ENCODE measurements at places on chromosomes 6 and 20.

- DNase-seq = peak; percentile 93
Measured at GRCh38 chr6:30615219-30615957, 1.7 kb downstream of the PPP1R10 start.

- peak; percentile 29 for DNase-seq
Measured at GRCh38 chr6:96794980-96795379, 42.3 kb downstream of the GPR63 start.

GRCh38 chr20:17605131-17605660, 35.3 kb downstream of the DSTN start:
- DNase-seq = no peak

GRCh38 chr6:104182811-104183210, 676.9 kb downstream of the HACE1 start:
- peak; percentile 16 for DNase-seq

DNA sequence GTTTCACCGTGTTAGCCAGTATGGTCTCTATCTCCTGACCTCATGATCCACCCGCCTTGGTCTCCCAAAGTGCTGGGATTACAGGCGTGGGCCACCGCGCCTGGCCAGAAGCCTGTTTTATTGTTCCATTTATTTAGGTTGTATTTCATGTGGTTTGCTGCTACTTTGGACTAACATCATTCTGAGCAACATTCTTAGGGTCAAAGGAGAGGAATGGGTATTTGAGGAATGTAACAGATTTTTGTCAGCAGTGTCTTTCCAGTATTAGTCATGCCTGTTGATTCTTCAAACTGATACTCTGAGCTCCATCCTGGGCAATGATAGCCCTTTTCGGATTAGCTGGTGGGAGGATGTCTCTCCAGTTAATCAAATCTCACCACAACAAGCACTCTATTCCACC, 213.0 kb upstream of the CITED2 start:
- DNase-seq = peak; percentile 98

DNA sequence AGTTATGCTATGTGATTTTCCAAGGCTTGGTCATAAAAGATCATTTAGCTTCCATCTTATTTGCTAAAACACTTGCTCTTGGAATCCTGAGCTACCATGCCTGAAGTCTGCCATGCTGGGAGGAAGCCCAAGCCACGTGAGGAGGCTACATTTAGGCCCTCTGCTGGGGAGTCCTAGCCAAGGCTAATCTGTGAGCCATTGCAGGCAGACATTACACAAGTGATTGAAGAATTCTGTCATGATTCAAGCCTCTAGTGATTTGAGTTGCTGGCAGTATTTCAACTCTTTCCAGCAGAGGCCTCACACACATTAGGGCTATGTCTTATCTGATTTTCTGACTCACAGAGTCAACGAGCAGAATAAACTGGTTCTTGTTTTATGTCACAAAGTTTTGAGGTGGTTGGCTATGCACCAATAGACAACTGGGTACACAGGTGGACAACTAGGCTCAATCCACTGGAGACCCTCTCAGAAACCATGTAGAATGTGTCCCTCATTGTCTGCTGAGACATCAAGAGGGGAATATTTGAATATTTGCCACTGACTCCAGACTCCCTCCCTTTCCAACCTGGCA, 227.2 kb upstream of the SULF2 start:
- DNase-seq = peak; percentile 79

DNA sequence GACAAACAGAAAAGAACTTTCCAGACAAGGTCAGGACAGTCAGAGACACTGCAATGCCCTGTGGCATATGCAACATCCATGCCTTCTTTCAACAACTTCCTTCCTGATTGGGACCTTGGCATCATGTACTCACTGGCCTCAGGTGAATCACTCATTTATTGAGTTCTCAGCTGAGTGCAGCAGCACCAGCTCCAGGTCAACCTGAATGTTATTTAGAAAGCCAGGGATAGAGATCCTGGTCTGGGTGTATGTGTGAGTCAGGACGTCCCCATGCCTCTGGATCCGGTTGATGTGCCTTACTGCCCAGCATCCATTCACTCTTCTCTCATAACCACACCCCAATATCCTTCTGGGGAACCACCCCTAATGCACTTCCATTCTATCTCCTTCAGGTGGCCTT, 54.4 kb downstream of the SNRNP48 start:
- DNase-seq = no peak

GRCh38 chr6:108712946-108713345, 135.3 kb upstream of the ARMC2 start:
- DNase-seq = no peak

- no peak for DNase-seq
Measured at GRCh38 chr6:128024046-128024445, 123.2 kb upstream of the THEMIS start.

GRCh38 chr6:62803094-62803493, 408.2 kb upstream of the FKBP1C start:
- DNase-seq = no peak

DNA sequence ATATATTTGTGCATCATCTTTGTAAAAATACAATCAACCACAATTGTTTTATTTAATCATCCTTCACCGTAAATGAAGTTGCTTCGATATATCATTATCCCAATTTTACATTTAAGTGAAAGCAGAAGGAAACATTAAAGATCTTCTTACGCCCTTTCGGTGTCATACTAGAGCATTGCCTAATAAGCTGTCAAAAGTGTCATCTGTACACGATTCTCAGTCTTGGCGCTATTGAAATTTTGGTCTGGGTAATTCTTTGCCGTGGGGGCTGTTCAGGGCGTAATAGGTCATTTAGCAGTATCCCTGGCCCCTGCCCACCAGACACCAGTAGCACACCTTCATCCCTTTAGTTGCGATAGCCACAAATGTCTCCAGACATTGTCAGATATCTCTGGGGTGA, 40.4 kb upstream of the TMEM170B start:
- DNase-seq = no peak

DNA sequence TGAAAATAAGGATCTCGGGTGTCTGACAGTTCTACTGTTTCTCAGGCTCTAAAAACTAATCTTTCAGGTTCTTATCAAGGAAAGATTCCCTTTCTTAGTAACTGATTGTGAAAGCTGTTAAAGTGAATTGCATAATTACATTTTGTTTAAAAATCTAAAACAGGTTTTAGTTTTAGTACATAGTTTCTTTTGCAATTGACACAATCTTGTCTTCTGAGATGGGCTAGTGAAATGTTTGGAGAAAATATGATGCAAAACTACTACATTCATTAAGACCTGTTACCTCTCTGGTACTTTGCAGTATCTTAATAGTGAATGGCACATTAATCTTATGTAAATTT, 298.4 kb downstream of the UTRN start:
- no peak for DNase-seq

DNA sequence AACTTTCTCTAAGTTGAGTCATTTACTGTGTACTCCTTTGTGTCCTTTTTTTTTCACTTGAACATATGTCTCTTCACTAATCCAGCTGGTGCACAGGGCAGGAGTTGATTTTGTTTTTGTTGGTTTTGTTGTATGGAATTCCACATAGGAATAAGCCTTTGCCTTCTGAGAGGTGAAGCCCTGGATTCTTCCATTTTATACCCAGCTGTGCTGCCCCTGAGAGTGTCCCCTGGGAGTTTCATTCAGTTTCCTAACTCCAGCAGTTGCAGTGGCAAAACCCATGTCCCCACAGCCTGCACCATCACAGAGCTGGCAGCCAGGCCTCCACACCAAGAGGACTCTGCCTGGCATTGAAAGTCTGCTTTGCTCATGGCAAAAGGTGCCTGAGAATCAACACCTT, 107.3 kb upstream of the SYNDIG1 start:
- no peak for DNase-seq

DNA sequence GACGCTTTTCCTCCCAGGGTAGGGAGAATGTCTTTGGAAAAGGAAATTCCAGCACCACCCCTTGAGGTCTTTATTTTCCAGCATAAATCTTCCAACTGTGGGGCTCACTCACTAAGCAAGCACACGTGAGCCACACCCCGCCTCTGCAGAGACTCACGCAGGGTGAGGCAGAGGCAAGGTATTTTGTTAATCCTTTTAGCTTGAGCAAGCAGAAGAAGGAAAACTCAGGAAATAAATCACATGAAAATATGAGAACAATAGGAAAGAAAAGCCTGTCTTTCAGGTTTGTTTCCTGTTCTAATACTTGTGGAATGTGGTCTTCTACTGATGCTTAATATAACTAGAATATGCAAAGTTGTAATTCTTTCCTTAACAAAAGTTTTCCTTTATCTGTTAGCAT, 4.1 kb upstream of the PHACTR2 start:
- peak; percentile 74 for DNase-seq

GRCh38 chr20:36394340-36394965, 88.3 kb downstream of the DLGAP4 start:
- DNase-seq = no peak

- no peak for DNase-seq
Measured at GRCh38 chr6:15622045-15622740, 40.6 kb downstream of the DTNBP1 start.

DNA sequence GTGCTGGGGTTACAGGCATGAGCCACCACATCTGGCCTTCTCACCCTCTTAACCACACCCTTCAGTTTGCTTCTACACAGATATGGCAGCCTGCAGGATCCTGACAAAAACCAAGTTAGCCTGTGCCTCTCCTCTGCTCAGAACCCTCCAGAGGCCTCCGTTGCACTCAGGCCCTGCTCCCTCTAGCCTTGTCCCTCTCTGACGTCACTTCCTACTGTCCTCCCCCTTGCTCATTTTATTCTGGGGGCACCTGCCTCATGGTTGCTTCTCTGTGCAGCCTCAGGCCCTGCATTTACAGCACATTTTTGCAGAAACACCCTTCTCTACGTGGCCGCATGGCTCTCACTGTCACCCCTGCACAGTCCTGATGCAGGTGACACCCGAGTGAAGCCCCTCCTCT, 105.6 kb downstream of the CDC5L start:
- no peak for DNase-seq

DNA sequence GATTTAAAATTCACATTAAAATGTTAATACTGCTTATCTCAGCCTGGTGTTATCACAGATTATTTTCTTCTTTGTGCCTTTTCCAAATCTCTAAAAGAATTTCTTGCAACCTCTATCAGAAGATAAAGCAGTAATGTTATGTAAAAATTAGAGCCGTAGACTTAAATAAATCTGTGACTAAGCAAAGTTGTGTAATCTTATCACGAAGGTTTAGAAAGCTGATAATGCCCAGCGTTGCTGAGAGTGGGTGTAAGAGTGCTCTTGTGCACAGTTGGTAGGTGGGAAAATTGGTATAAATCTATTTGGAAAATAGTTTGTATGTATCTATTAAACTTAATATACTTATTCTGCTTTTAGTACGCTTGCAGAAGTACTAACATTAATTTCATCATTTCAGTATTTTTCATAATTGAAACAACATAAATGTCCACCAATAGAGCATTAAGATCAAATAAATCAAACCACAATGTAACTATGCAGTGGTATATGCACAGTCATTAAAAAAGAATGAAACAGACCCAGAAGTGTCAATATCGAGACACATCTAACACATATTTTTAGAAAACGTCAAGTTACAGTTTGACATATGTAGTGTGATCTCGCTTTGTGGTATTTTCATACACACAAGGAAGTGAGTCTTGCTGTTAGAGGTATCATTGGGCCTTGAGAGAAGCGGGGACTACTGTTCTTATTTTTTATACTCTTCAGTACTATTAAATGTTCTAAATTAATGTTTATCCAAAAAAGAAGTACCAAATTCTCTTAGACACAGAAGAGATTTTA, 54.4 kb upstream of the PBOV1 start:
- DNase-seq = no peak

- DNase-seq = no peak
Measured at GRCh38 chr20:32452776-32453466, 94.8 kb downstream of the ASXL1 start.

GRCh38 chr6:37354526-37355384, 972 bp downstream of the RNF8 start:
- DNase-seq = peak; percentile 44

- DNase-seq = peak; percentile 63
Measured at GRCh38 chr20:63009045-63009961, 2.5 kb upstream of the BHLHE23 start.

- DNase-seq = no peak
Measured at GRCh38 chr20:44435630-44436335, 39.9 kb upstream of the TTPAL start.

DNA sequence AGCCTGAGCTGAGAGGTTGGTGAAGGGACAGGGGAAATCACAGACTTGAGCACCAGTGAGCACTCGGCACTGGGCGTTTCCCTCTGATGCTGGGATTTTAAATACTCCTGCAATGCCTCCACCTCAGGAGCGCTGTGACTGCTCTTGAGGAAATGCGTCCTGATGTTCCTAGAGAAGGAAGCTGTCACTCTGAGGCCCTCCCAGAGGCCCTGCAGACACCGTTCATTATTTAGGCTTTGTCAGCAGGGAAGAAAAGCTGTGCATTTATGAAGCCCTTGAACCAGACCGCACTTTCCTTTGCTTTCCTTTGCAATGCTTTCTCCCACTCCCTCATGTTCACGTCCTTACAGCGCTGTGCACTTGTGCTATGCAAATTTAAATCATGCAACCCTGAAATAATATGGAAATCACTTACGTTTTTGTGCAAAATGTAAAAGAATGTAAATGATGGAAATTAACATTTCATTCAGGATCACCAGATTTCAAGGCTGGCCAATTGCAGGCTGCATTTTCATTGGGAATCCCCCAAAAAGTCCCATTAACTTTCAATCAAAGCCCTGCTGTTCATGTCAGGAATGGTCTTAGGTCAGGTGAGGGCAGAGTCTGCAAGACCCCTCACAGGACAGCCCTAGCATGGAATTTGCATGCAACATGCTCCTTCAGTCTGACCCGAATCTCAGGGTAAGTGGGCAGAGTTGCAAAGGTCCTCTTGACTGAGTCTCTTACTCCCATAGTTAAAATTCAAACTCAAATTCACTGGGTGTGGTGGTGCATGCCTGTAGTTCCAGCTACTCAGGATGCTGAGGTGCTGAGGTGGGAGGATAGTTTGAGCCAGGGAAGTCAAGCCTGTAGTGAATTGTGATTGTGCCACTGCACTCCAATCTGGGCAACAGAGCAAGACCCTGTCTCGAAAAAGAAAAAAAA, 45.8 kb upstream of the SYNDIG1 start:
- DNase-seq = no peak

DNA sequence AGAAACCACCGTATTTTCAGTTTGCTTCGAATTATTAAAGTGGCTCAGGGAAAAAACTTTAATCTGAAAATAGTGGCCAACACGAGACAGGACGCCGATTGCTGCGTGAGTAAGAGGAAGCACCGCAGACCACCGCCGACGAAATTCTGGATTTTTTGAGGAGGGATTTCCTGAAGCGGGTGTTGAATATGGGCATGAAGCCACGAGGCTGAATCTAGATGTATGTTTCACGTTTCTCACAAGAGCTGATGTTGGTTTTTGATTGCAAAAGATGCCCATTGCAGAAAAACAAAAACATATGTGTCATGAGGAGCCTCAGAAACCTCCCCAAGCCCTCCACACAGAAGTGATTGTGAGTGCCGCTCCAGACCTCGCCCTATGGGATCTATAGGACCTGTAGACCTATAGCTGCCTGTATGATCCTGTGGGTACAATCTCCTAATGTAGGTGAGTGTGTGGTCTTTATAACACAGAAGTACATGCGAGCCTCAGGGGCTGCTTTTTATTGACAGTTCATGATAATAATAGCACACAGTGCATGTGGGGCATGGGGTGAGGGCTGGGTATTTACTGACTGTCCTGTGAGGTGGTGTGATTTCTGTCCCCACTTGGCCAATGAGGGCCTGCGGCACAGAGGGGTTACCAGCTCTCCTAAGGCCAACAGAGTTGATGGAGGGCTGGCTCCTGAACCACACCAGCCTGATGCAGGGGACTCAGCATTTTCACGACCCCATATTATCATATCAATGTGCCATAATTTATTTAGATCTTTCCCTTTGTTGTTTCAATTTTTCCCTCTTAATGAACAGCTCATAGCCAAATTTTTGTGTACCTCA, 243.9 kb downstream of the DLL1 start:
- DNase-seq = no peak

All from EL (cell line).